ENCODE measurements at places on chromosomes 7 and 10.

DNA sequence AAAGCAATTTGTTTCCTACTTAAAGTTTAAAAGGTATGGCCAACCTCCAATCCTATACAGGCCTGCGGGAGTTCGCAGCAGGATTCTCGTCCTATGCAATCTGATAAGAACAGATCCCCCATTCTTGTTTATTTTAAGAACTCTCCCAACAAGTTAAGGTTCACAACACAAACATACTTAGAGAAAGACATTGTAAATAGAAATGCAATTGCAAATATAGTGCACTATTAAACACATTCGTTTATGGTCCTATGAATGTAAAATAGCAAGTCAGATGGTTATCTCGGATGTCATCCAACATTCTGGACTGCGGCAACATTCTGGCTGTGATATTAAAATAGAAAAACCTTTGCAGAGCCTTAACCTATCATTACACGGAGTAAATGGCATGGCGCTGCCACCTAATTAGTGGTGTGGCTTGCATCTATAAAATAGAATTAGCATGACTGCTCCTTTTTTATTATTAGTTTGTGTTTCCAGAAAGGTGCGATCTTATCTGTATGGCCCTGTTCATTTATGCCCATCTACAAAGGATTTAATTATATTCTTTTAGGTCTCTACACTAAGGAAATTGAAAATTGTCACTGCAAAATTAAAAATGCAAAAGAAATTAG is 37.0 kb downstream of the BEND7 start:
- no peak for DNase-seq

DNA sequence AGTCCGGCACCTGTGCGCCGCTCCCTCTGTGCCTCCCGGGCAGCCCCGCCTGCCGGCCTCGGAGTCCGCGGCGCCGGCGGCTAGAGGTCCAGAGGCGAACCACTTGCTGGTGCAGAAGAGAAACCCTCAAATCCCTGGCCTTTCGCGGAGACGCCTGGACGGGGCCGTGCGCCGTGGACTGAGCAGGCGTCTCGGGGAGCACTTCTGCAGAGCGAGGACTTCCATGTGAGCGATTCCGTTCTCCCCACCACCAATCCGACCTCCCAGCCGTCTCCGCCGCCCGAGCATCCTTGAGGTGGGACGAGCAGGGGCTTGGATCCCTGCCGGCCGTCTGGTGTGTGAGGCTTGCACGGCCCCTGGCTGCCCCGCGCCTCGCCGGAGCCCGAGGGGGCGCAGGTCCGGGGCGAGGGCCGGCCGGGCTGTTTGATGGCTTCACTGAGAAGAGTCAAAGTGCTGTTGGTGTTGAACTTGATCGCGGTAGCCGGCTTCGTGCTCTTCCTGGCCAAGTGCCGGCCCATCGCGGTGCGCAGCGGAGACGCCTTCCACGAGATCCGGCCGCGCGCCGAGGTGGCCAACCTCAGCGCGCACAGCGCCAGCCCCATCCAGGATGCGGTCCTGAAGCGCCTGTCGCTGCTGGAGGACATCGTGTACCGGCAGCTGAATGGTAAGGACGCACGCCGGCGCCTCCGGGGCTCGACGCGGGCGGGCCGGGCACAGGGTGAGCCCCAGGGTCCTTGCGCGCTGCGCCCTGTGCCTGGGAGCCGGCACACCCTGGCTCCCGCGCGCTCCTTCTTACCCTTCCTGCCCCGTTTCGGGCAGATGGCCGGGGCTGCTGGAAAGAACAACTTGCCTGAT is 660 bp downstream of the GALNT17 start:
- no peak for DNase-seq

DNA sequence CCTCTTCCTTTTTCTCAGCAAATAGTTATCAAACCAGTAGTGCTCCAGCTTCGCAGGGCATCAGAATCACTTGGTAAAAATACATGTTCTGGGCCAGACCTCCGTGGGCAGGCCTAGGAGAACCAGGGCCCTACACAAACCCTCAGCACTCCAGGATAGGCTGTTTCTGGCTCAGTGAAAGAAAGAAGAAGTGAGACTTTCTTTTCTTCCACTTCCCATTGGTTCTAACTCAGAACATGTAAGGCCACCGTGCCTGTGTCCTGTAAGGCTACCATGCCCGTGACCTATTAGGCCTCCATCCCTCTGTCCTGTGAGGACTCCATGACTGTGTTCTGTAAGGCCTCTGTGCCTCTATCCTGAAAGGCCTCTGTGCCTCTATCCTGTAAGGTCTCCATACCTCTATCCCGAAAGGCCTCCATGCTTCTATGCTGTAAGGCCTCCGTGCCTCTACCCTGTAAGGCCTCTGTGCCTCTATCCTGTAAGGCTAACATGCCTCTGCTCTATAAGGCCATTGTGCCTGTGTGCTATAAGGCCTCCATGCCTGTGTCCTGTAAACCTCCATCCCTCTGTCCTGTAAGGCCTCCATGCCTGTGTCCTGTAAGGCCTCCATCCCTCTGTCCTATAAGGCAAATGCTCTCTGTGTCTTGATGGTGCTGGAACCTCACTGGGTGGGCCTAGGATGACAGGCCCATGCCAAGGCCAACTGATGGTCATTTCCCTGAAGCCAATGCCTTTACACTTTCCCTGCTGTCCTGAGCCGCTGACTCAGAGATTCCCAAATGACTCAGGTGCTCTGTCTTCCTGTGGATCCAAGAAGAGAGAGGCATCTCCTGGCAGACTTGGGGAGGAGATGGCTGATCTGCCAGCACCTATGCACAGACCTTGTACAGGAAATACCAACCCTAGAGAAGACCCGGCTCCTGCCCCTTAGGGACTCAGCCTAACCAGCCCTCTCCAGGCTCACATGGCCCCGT is 96.6 kb upstream of the CACUL1 start:
- DNase-seq = no peak

- no peak for DNase-seq
These were observed 45.9 kb upstream of the PDK4 start for GRCh38 chr7:95642173-95642572.

DNA sequence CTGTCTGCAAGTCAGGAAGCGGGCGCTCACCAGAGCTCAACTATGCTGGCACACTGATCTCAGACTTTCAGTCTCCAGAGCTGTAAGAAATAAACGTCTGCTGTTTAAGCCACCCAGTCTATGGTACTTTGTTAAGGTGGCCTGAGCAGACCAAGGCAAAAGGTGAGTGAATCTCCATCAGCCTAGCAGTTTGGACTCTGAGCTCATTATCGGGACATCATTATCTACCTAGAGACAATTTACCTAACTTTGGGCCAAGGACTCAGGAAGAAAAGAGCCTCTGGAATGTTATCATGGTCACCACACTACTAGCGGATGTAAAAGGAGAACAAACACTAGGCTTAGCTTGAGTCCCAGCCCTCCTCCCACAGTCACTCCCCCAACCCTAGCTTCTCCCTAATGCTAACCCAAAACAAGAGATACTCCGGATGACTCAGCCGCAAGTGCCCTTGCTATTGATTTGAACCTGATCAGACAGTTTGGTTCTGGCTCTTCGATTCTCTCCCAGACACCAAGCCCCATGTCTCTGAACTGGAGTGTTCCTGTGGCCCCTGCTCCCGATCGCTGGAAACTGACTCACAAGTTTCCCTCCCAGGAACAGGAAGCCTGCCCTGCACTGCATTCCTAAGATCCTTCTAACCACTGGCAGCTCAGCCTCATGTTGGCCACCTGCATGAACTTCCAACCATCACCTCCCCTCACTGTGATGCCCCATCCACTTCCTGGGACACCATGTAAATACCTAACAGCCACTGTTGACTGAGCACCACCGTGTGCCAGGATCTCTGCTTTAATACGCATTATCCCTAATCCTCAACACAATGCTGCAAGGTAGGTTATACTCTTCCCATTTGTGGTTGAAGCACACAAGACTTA is 34.5 kb downstream of the CREB3L2 start:
- no peak for DNase-seq

DNA sequence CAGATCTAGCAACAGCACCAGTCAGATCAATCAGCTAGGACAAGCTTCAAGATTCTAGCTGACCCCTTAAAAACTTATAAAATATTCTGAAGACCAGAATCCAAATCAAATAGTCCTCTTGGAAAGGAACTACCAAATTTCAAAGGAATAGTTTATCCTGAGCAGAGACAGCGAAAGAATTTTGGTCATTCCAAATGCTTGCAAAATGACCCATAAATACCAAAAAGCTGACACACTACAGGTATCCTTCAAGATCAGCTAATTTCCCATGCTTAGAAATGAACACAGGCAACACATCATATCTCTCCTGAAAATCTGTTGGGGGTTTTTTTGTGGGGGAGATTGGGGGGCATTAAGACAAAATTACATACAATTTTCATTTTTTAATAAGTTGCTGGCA is 78.8 kb downstream of the PDSS1 start:
- no peak for DNase-seq

DNA sequence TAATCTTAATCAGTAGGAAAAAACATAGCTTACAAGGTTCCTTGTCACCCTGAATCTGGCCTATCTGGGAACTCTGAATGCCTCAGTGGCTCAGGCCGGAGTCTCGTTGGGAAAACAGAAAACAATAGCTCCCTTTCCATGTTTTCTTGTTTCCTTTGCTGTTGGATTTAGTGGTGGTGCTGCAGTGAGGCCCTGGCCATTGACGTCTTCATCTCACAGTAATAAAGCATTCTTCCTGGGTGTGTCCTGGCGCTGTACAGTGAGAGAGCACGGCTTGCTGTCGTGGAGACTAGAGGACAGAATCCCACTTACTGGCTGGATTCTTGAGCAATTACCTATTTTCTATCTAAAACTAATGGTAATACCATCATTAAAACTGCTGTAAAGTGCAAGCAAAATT is 1.3 kb upstream of the SPOCK2 start:
- DNase-seq = no peak

- no peak for DNase-seq
These were observed 50.0 kb downstream of the CREB3L2 start for GRCh38 chr7:137951700-137952425.

DNA sequence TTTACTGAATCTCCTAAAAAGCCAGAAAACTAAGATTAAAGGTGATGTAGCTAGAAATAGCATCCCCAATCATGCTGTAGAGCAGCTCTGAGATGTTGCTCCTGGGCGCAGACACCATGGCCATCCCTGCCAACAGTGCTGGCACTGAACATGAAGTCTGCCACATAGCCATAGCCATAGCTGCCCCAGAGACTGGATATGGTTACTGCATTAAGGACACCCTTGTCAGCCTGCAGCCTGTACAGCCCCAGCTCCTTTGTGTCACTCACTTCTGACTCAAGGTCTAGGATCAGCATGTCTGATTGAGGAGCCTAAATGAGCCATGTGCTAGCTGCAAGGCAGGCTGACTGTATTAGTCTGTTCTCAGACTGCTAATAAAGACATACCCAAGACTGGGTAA is 284.6 kb downstream of the RPS24 start:
- DNase-seq = no peak

- DNase-seq = peak; percentile 61
These were observed 253.7 kb upstream of the PITRM1 start for GRCh38 chr10:3426190-3426845.

GRCh38 chr7:23347682-23348180 is 48.6 kb downstream of the MALSU1 start:
- peak; percentile 60 for DNase-seq

- peak; percentile 26 for DNase-seq
These were observed 188.6 kb downstream of the ETV1 start for GRCh38 chr7:13800694-13801448.

Data from AG04449 (cell line).